ENCODE measurements at places on chromosomes 4 and X. TPM values are rescaled to one million over a fixed set of nuclear protein-coding genes. Genes with fewer than 3 reads are reported as not detected.
A peak's percentile ranks its signal among the peaks of the same experiment; 100 is the strongest.

DNA sequence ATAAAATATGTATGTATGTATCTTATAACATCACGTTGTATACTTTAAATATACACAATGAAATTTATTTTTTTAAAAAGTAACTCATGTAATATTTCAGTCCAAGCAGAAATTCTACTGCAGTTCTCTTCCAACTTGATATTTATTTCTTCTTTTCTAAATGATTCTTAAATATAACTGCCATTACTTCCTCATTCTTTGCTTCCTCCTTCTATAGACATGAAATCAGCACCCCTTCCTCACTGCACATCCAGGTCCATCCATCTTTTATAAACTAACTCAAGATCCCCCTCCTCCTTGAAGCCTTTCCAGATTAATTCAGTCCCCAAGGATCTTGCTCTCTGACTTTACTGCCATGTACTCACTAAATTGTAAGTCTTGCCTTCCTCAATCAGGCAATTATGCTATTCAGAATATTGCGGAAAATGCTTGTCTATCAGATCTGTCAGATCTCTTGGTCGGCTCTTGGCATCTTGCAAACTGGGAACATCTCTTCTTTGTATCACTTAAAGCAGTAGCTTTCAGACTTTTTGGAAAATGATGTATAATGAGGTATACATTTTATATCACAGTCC lies 3.7 kb downstream of the GPRIN3 start:
- DNase-seq: no peak

GRCh38 chr4:163922302-163922701 lies 427.8 kb downstream of the TMA16 start:
- DNase-seq: no peak

GRCh38 chrX:23844502-23845138 lies 61.6 kb downstream of the SAT1 start:
- DNase-seq: peak; percentile 49

SERPINA7 gene
- total RNA-seq: not detected

- no peak for DNase-seq
Measured at GRCh38 chr4:109996526-109996925, 83.8 kb downstream of the EGF start.

DNA sequence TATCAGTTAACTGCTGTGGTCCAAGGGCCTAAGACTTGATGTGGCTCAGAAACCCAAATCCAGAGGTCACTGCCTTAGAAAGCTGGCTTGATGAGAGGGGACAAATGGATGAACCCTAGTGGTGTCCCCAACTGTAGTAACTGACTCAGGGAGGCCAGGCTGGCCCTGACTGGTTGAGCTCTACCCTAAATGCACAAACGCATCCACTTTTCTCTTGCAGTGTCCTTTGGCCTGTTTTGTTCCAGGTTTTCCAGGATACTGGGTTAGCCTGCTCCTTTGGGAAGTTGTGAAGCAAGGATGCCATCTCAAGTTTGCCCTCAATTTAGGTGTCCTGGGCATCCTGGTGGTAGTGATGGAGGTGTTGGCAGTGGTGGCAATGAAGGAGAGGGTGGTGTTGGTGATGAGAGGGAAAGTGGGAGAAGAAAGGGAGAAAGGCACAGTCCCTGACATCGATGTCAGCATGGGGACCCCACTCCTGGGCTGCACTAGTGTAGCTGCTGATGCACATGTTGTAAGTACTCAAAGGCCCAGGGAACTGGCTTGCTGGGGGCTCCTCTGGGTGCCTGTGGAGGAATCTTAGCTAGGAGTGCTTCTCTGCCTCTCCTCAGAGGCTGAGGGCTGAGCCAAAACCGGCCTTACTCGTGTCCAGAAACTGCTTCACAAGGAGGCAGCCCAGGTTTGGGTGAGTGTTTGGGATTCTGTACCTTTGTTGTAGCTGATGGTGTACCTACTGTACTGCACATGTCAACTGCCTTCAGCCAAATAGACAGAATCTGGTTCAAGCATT lies 2.9 kb upstream of the HAND2 start:
- DNase-seq: no peak

GAR1 gene
- 8.3 TPM for total RNA-seq

- no peak for DNase-seq
Measured at GRCh38 chrX:133645977-133646718, 230.9 kb upstream of the GPC4 start.
